ENCODE measurements at places on chromosomes 1 and 21. TPM values are rescaled to one million over a fixed set of nuclear protein-coding genes. Genes with fewer than 3 reads are reported as not detected.

The TNFRSF18 gene
- not detected for polyA plus RNA-seq

The C1orf52 gene
- 24.7 TPM for polyA plus RNA-seq

The TMEM269 gene
- 0.06 TPM for polyA plus RNA-seq

The OR10Z1 gene
- polyA plus RNA-seq: not detected

The EVI5 gene
- 31.9 TPM for polyA plus RNA-seq

The CTH gene
- 2.6 TPM for polyA plus RNA-seq

- peak; percentile 34 for DNase-seq
Observed at GRCh38 chr1:220527279-220527907, 543 bp upstream of the MARK1 start.

GRCh38 chr1:17563494-17564281 lies 24.2 kb downstream of the ARHGEF10L start:
- no peak for DNase-seq

GRCh38 chr1:41894101-41894807 lies 24.5 kb downstream of the HIVEP3 start:
- no peak for DNase-seq

GRCh38 chr1:48691429-48692001 lies 85.2 kb downstream of the BEND5 start:
- DNase-seq: no peak

DNA sequence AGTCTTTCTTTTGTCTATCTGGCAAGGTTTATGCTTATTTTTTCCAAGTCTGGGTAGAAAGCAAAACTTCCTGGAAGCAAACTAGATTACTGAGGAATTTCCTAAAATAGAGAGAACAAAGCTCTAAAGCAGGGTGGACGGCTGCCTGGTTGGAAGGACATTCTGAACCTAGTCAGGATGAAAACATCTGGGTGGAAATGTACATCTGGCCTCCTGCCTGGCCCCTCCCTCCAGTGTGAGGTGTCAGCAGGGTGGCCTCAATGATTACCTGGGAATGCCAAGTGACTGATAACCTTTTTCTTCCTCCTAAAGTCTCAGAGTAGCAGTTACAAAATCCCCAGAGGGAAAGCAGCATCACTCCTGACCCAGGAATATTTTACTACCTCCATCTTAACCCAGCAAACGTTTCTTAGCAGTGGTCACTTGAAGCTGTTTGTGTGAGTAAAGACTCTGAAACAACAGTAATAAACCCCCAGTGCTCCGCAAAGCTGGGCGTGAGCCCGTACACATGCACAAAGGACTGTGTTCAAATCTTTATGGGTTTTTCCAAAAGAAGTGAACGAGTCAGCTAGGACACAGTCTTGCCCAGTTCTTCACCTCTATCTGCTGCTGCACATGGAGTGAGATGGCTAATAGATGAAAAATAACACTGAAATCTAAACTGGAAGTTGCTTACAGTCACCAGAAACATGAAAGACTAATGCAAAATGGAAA lies 18.9 kb downstream of the ANGPTL7 start:
- no peak for DNase-seq

DNA sequence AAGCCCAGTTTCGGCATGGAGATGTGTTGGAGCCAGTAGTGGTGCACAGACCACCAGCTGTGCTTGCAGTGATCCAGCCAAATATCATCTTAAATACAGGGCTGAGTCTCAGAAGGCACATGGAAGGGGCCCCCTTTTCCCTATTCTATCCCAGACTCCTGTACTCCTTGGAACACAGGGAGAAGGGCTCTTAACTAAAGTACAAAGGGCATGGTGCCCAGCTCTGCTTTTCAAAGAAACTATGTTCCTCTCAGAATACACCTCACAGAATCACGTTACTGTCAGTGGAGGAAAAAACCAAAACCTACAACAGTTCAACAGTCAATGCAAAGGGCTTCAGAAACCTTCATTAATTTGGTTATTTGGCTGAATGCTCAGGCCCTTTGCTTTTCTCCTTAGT lies 180.6 kb upstream of the C1orf105 start:
- DNase-seq: no peak

GRCh38 chr21:38993561-38993960 lies 187.8 kb downstream of the ETS2 start:
- DNase-seq: peak; percentile 89

DNA sequence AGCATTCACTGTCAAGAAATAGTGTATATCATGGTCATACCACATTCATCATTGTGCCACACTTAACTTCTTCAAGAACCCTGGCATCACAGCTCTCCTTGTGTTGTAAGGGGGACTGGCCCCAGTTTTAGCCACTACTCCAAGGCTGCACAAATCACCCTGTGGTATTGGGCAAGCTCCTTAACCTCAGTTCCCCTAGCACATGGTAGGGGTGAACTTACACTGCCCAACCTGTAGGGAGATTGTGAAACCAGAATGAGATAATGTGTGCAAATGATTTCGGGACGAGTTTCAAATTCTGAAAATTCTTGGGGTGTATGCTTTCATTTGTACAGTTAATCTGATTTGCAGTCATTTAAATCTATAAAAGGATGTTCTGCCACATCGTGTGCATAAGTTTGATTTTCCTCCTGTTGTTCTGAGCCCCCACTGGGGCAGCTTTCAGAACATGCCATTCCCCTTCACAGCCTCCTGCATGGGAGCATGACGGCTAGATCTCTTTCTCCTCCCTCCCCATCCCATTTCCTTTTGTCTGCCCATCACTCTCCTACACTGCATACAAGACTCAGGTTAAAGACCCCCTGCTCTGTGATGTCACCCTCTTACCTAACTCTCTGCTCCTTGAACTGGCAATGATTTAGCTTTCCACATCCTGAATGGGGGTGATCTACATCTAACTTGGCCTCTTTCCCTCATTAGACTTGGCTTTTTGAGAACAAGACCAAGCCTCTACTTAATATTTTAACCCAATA lies 290.3 kb downstream of the CHRM3 start:
- no peak for DNase-seq

DNA sequence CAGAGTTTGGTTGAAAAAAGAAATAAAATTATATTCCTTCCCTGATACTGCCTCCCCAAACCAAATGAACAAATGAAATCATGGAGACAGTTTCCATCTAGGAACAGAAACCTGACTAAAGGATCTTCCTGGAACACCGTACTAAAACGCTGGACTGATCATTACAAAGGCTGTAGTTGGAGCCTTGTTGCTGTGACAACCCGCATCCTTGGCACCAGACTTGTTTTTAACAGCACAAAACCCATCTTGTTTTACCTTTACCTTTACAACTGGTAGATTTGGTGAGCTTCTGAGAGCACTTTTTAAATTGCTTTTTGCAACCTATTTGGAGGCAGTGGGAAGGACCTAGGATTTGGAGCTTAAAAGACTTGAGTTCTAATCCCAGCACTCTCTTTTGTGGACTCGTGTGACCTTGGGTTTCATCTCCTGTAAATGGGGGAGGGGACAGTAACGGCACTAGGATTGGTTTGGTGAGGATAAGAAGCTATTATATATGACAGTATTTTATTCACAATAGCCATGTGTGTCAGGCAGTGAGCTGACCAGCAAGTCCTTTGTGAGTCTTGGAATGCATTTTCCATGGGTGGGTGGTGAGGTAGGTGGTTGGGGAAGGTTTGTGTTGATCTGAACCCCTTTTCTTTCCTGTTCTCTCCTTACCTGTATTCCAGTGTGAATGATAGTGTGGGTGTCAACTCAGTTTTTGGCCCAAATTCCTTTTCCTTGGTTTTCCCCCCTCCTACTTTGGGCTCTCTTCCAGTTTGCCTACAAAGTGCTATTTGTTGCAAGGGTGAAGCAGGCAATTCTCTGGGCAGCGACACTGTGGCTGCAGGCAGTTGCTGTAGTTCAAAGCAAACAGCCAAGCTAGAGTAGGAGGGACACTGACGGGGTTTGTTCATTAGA lies 12.6 kb downstream of the LRRC8D start:
- no peak for DNase-seq

GRCh38 chr1:175888996-175889395 lies 145.6 kb upstream of the TNR start:
- no peak for DNase-seq

DNA sequence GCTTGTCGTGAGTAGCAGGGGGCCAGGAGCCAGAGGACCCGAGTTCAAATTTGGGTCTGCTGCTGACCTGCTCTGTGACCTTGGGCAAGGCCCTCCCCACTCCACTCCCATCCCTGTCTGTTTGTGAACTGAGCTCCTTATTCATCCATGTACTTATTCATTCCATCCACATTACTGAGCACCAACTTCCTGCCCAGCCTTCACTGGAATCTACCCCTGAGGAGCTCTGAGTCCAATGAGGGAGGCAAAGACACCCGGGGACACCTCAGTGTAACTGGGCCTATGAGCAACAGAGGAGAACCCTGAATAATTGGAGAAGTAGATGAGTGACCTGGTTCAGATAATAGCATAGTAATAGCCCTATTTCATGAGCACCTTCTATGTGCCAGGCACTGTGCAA lies 8.9 kb downstream of the BSND start:
- DNase-seq: peak; percentile 82

- DNase-seq: no peak
Observed at GRCh38 chr1:59350521-59350920, 53.6 kb downstream of the FGGY start.

DNA sequence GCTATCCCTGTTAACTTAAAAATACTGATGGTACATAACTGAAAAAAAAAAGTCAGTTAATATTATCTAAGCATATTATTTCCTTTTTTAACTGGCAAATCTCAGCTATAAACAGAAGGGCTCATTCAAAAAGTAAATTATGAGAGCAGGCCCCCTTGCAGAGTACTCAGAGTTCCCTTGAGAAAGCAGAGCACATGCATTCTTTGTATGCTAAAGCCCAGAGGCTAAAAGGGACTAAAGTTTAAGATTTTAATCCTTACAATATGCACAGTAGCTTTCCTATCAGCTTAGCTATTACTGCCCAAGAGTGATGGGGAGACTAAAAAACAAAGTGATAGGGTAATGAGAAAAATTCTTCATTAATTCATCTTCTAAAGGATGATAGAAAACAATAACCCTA lies 18.5 kb downstream of the SLC16A1 start:
- DNase-seq: no peak

DNA sequence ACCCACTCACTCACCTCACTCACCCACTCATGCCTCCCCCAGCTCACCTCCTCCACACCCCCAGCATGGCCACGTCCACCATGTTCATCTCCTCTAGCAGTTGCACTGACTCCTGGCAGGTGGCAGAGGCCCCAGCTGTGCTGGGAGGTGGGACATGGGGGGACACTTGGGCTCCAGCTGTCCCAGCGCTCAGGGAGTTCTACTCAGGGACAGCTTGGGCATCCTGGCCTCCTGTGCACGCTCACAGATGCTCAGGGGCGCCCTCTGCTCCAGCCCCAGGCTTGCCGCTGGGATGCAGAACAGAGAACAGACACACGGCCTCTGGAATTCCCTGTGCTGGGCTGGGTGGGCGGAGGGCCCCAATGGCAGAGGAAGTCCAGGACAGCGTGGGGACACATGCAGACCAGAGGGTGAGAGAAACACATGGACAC lies 5.2 kb downstream of the KRTAP10-8 start:
- no peak for DNase-seq

- DNase-seq: no peak
Observed at GRCh38 chr21:14688412-14688811, 142.3 kb upstream of the SAMSN1 start.

GRCh38 chr1:235766794-235767285 lies 99.9 kb downstream of the LYST start:
- DNase-seq: no peak

DNA sequence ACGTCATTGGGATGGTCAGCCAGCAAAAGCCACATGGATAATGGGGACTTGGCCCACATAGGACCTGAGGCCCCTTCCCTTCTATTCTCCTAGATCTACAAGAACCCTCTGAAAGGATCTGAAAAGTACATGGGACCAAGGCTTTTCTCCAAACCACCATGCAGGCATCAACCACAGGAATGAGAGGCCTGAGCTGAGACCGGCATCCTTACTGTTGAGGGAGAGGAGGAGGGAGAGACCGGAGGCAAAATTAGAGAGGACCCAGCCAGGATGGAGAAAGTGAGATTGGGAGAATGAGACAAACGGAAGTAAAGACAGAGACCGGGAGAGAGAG lies 281.7 kb downstream of the RRAGC start:
- DNase-seq: no peak

Data from fibroblast of lung (primary cell).